Right atrium auricular region (tissue), 2 donors: ENCODE measurements at places on chromosomes 3 and 15. TPM values are rescaled to one million over a fixed set of nuclear protein-coding genes. Genes with fewer than 3 reads are reported as not detected.
A peak's percentile ranks its signal among the peaks of the same experiment; 100 is the strongest.

DNA sequence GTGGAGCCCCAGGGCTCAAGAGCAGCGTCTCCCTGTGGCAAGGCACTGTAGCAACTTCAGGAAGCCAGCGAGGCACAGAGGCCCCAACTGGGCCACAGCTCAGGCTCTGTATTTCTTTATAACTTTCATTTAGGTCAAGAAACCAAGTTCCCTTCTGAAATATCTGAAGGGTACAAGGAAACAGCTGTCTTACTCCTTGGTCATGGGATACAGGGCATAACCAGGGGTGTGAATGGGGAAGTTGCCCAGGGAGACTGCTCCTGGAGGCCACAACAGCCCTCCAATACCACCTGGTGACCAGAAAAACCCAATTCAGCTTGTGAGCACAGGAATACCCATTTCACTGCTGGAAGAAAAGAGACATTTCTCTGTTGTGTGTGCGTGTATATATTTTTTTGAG lies 13.3 kb upstream of the SPTBN5 start:
- H3K36me3 ChIP-seq: peaks cover 49% of the 10 kb centered on the region
- no peak overlapping the region for H3K4me3 ChIP-seq
- no peak overlapping the region for H3K27ac ChIP-seq
- DNase-seq: no peak
- H3K27me3 ChIP-seq: no peaks in the 10 kb centered on the region
- H3K4me1 ChIP-seq: peaks cover 40% of the 10 kb centered on the region

Gene PLSCR5
- total RNA-seq: not detected

GRCh38 chr3:17798000-17798399 lies 55.6 kb upstream of the TBC1D5 start:
- no peak overlapping the region for H3K27ac ChIP-seq
- H3K27me3 ChIP-seq: no peaks in the 10 kb centered on the region
- no peaks in the 10 kb centered on the region for H3K36me3 ChIP-seq
- no peak overlapping the region for H3K4me3 ChIP-seq
- DNase-seq: no peak
- H3K4me1 ChIP-seq: no peaks in the 10 kb centered on the region

Gene SUSD5
- total RNA-seq: 1.1 TPM

GRCh38 chr3:34056951-34057390 lies 258.5 kb downstream of the PDCD6IP start:
- H3K4me1 ChIP-seq: no peaks in the 10 kb centered on the region
- H3K4me3 ChIP-seq: no peak overlapping the region
- H3K36me3 ChIP-seq: no peaks in the 10 kb centered on the region
- no peak overlapping the region for H3K27ac ChIP-seq

GRCh38 chr3:15345608-15346137 lies 13.3 kb upstream of the SH3BP5 start:
- no peak overlapping the region for H3K4me3 ChIP-seq
- H3K27ac ChIP-seq: no peak overlapping the region
- H3K4me1 ChIP-seq: no peaks in the 10 kb centered on the region
- no peaks in the 10 kb centered on the region for H3K27me3 ChIP-seq

DNA sequence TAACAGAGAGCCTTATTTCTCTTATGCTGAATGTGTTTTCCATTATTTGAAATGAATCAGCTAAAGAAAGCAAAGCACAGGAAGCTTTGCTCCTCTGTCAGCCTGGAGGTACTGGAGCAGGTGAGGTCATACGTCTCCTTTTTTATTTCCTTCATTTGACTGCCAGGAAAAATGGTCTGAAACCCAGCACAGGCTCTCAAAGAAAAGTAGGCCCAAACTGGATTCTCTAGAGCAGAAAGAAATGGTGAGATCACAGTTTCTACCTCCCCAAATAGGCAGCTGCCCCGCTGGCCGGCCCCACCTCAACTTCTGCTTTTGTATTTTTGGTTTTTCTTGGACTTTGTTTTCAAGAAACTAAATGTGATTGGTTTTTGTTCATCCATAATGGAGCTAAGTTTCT lies 95.1 kb downstream of the RPL39L start:
- H3K27me3 ChIP-seq: no peaks in the 10 kb centered on the region
- H3K36me3 ChIP-seq: peaks cover 13% of the 10 kb centered on the region
- DNase-seq: no peak
- H3K4me3 ChIP-seq: no peak overlapping the region

DNA sequence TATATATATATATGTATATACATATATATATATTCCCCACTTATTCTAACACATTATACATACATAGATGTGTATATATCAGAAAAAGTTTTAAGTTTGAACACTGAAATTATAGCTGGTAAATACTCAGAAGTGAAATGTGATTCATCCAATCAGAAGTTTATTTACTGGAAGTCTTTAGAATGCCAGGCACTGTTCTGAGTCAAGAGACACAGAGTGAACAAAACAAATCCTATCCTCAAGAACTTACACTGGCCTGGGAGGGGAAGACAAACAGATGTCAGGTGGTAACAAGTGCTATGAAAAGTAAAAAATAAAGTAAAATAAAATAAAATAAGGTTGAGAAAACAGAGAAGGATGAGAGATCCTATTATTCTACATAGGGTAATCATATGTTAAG lies 13.4 kb downstream of the DHX36 start:
- H3K36me3 ChIP-seq: peaks cover 33% of the 10 kb centered on the region
- DNase-seq: no peak
- H3K4me1 ChIP-seq: no peaks in the 10 kb centered on the region

GRCh38 chr3:142958707-142959106 lies 4.8 kb downstream of the PAQR9 start:
- H3K36me3 ChIP-seq: no peaks in the 10 kb centered on the region
- no peaks in the 10 kb centered on the region for H3K27me3 ChIP-seq
- no peak for DNase-seq
- no peaks in the 10 kb centered on the region for H3K4me1 ChIP-seq

Gene ATOSA
- total RNA-seq: 36.7 TPM

DNA sequence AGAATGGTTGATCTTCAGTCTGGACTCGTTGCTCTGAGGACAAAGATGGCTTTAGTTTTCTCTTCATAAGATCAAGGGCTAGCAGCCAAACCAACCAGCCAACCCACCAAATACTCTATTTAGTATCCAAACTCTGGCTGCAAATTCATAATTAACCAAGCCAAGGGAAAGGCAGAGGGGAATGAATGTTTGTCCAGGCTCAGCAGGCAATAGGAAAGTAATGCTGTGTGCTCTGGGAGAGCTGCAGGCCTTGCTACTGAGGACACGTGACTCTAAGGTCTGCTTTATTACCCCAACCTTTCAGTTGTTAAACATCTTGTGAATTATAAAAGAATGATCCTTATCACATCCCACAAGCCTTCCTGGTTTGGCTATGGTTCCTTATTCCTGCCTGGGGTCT lies 52.3 kb upstream of the GALNT15 start:
- H3K27me3 ChIP-seq: no peaks in the 10 kb centered on the region
- H3K36me3 ChIP-seq: no peaks in the 10 kb centered on the region
- H3K4me1 ChIP-seq: no peaks in the 10 kb centered on the region
- H3K27ac ChIP-seq: peak overlapping the region; percentile 39
- no peak overlapping the region for H3K4me3 ChIP-seq

Gene UBA7
- total RNA-seq: 12.2 TPM

Gene NLGN1
- total RNA-seq: 1.3 TPM

DNA sequence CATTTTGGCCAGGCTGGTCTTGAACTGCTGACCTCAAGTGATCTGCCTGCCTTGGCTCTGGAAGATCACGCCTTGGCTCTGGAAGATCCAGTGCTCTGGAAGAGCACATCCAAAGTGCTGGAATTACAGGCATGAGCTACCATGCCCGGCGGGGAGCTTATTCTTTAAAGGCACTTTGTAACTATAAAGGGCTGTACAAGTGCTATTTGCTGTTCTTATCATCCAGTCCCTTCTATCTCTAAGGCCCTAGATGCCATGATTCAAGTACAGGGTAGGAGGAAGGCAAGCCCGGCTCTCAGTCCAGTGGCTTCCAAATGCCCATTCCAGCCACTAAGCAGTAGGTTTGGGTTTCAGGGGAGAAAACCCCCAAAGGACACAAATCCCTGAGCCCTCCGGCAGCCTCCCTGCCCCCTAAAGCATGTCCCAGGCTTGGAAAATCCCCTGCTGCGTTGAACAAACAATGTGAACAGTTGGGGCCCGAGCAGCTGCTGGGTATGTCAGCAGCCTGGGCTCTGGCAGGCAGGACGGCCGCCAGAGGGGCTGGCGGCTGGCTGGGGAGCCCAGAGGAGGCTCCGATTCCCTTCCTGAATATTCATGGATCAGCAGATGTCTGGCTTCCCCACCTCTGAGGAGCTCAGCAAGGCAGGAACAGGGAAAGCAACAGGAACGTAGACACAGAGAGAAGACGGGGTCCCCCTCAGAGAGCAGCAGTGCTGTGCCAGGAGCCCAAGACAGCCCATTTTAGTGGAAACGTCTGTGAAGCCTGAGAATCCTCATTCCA lies 7.7 kb downstream of the IGDCC4 start:
- no peak overlapping the region for H3K4me3 ChIP-seq
- peaks cover 14% of the 10 kb centered on the region for H3K4me1 ChIP-seq
- DNase-seq: no peak
- H3K36me3 ChIP-seq: no peaks in the 10 kb centered on the region
- H3K27me3 ChIP-seq: no peaks in the 10 kb centered on the region

- no peak for DNase-seq
- H3K36me3 ChIP-seq: no peaks in the 10 kb centered on the region
These were observed 85.1 kb downstream of the STAG1 start for GRCh38 chr3:136667081-136667480.

Gene PCOLCE2
- total RNA-seq: 79.1 TPM

Gene SLC2A2
- not detected for total RNA-seq

DNA sequence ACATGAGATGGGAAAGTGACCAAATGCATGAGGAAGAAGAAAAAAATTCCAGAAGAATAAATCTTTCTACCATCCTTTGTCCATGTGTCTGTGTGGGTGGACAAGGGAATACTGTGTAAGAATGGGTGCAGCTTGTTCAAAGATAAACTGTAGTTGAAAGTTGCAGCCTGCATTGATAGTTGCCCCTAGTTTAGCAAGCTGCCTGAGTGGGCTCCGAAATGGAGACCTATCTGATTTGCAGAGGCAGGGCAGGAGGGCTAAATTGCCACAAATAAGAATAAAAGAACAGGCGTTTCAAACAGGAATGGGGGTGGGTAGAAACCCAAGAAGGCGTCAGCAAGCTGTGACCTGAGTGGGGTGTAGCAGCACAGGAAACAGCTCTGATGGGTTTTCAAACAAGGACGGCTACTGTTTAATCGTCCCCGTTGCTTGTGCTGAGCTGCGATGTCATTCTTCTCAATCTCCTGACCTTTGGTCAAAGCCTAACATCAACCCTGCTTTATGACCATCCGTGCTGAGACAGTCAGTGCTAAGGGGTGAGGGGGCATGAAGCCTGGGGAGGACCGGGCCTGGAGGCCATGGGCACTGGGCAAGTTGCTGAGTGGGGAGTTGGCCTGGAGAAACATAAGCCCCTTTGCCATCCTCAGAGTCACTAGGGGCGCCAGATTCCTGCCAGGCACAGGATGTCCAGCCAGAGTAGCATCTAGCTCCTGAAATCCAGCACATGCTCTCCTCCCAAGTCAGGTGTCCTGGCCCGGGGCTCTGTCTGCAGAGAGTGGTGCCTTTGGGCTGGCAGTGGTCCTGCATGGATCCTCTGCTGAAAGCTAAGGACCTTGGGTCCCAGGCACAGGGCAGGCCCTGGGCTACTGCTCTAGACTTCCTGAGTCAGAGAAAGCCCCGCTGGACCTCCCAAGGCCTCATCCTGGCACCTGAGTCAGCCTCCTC lies 19.2 kb upstream of the C15orf39 start:
- H3K36me3 ChIP-seq: no peaks in the 10 kb centered on the region
- no peak overlapping the region for H3K27ac ChIP-seq
- H3K4me3 ChIP-seq: no peak overlapping the region
- DNase-seq: no peak

- DNase-seq: no peak
- H3K36me3 ChIP-seq: no peaks in the 10 kb centered on the region
- H3K27me3 ChIP-seq: no peaks in the 10 kb centered on the region
- no peak overlapping the region for H3K4me3 ChIP-seq
- peaks cover 8% of the 10 kb centered on the region for H3K4me1 ChIP-seq
These were observed 6.1 kb downstream of the CP start for GRCh38 chr3:149215515-149215914.

GRCh38 chr3:108554913-108555571 lies 34.2 kb downstream of the CIP2A start:
- H3K4me1 ChIP-seq: no peaks in the 10 kb centered on the region
- DNase-seq: no peak
- H3K27me3 ChIP-seq: no peaks in the 10 kb centered on the region
- H3K36me3 ChIP-seq: no peaks in the 10 kb centered on the region
- H3K27ac ChIP-seq: no peak overlapping the region
- H3K4me3 ChIP-seq: no peak overlapping the region

- H3K27me3 ChIP-seq: no peaks in the 10 kb centered on the region
- H3K4me1 ChIP-seq: peaks cover 1% of the 10 kb centered on the region
- H3K36me3 ChIP-seq: no peaks in the 10 kb centered on the region
- no peak for DNase-seq
- no peak overlapping the region for H3K27ac ChIP-seq
These were observed 78.5 kb downstream of the MRPL46 start for GRCh38 chr15:88388686-88389085.

GRCh38 chr3:193457526-193457925 lies 79.0 kb upstream of the ATP13A5 start:
- H3K4me1 ChIP-seq: no peaks in the 10 kb centered on the region
- no peak overlapping the region for H3K4me3 ChIP-seq
- no peaks in the 10 kb centered on the region for H3K36me3 ChIP-seq
- no peaks in the 10 kb centered on the region for H3K27me3 ChIP-seq
- no peak for DNase-seq

Gene ARGFX
- total RNA-seq: not detected

Gene AQP9
- total RNA-seq: 1.1 TPM

- H3K36me3 ChIP-seq: no peaks in the 10 kb centered on the region
- DNase-seq: no peak
- no peak overlapping the region for H3K4me3 ChIP-seq
- no peaks in the 10 kb centered on the region for H3K4me1 ChIP-seq
These were observed 223.4 kb downstream of the FEZF2 start for GRCh38 chr3:62149962-62150361.

DNA sequence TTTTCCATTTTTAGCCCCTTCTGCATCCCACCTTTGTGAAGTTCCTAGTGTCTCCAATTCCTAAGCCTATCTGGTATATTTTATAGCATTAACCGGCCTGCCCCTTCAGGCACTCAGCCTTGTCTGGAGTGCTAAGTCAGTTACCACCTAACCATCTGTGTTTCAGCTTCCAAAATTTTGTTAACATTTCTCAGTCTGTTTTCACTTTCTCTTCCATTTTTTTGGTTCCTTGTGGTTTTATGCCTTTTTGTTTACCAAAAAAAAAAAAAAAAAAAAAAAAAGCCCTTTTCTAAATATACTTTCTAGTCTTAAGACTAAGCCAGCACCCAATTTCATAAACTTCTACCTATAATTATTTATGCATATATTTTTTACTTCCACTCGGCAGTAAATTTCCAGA lies 92.4 kb downstream of the CSNK1G1 start:
- H3K36me3 ChIP-seq: no peaks in the 10 kb centered on the region
- H3K27me3 ChIP-seq: no peaks in the 10 kb centered on the region
- no peak overlapping the region for H3K27ac ChIP-seq
- DNase-seq: no peak

GRCh38 chr3:58299839-58300516 lies 6.1 kb upstream of the RPP14 start:
- no peak overlapping the region for H3K27ac ChIP-seq
- H3K27me3 ChIP-seq: no peaks in the 10 kb centered on the region
- no peaks in the 10 kb centered on the region for H3K4me1 ChIP-seq
- no peaks in the 10 kb centered on the region for H3K36me3 ChIP-seq
- no peak for DNase-seq
- H3K4me3 ChIP-seq: no peak overlapping the region

- no peak overlapping the region for H3K4me3 ChIP-seq
- H3K36me3 ChIP-seq: peaks cover 41% of the 10 kb centered on the region
- no peak for DNase-seq
- no peaks in the 10 kb centered on the region for H3K27me3 ChIP-seq
- H3K27ac ChIP-seq: no peak overlapping the region
These were observed 27.4 kb upstream of the ALPK3 start for GRCh38 chr15:84789762-84790161.

- no peak for DNase-seq
- H3K4me1 ChIP-seq: no peaks in the 10 kb centered on the region
- no peak overlapping the region for H3K4me3 ChIP-seq
- H3K36me3 ChIP-seq: no peaks in the 10 kb centered on the region
These were observed 128.0 kb upstream of the PROK2 start for GRCh38 chr3:71912839-71913495.
